ENCODE measurements at places on chromosomes 12 and 14.

GRCh38 chr12:3795492-3796133 lies 42.7 kb upstream of the CRACR2A start:
- DNase-seq: no peak

DNA sequence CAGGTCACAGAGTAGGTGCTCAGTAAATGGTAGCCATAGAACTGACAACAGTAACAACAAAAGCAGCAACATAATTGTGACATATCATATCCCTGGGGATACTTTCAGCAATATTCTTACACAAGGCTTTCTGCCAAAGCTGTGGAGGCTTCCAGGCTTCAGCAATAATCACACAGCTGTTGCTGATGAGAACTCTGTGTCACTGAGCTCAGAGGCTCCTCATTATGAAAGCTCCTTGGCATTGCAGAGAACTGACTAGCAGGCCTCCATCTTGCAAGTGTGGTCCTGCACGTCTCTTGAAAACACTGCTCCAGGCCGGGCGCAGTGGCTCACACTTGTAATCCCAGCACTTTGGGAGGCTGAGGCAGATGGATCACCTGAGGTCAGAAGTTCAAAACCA lies 97.3 kb upstream of the BTG1 start:
- no peak for DNase-seq

- no peak for DNase-seq
Measured at GRCh38 chr14:37369425-37369824, 171.7 kb downstream of the MIPOL1 start.

DNA sequence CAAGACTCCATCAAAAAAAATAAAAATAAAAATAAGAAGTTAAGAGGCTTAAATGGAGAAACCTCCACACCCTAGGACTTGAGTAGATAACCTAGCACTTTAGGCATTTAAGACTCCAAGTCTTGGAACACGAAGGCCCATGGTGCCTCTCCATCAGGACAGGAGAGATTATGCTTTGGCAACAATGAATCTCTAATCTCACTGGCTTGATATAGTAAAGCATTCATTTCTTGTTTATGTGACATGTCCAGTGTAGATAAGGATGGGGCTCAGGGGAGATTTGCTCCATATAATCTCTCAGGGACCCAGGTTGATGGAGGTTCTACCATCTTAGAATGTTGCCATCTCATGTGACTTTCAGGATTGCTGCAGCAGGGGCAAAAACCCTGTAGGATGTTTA lies 117.7 kb upstream of the FUT8 start:
- no peak for DNase-seq

- no peak for DNase-seq
Measured at GRCh38 chr12:114794049-114794558, 110.1 kb upstream of the TBX3 start.

DNA sequence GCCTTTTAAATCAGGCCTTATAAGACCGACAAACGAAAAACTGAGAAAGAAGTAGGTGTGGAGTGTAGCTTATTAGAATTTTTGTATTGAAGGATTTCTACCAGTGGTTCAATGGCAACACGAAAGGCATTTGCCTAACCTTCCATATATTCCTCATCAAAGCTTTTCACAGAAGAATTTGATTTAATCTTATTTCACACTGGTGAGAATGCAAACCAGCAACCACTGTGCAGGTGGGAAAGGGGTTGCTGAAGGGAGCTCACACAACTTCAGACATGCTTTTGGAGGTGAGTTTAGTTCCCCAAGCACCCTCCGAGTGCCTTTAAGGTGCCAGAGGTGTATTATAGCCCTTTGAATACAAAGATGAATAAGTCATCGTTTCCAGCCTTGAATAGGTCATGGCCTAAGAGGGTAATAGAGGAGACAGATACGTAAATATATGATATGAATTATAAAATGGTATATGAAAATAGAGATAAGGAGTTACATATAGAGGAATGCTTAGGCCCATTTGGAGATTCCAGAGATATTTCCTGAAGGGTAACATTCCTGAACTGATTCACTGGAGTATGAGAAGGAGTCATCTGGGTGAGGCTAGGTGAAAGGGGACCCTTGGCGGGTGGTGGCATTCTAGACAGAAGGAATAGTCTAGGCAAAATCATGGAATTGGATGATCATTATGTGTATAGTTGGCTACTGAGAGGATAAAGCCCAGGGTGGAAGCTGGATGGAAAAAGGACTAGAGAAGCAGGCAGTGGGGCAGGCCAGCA lies 6.4 kb downstream of the ERP27 start:
- DNase-seq: no peak

GRCh38 chr12:86914721-86915120 lies 658.5 kb upstream of the MGAT4C start:
- DNase-seq: no peak

- DNase-seq: peak; percentile 19
Measured at GRCh38 chr12:90959538-90960139, 4.7 kb upstream of the CCER1 start.

GRCh38 chr12:48774516-48774915 lies 14.4 kb downstream of the ADCY6 start:
- DNase-seq: no peak
